ENCODE measurements at places on chromosomes 5 and 9.

DNA sequence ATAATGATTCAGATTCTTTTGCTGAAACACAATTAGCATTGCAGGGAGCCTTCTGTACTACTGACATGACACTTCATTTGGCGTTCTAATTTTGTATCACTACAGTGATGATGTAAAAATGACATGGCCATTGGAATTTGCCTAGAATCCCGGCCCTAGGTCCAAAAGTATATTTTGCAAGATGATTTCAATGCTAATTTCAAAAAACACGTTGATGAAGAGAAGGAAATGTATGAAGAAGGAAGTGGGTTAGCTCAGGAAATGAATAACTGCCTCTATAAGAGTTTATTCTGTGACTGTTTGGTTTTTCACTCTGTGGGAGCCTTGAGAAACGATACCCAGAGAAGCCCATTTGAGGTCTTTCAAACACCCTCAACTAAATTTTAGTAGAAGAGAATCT is 59.3 kb downstream of the OSTF1 start:
- no peak for DNase-seq

DNA sequence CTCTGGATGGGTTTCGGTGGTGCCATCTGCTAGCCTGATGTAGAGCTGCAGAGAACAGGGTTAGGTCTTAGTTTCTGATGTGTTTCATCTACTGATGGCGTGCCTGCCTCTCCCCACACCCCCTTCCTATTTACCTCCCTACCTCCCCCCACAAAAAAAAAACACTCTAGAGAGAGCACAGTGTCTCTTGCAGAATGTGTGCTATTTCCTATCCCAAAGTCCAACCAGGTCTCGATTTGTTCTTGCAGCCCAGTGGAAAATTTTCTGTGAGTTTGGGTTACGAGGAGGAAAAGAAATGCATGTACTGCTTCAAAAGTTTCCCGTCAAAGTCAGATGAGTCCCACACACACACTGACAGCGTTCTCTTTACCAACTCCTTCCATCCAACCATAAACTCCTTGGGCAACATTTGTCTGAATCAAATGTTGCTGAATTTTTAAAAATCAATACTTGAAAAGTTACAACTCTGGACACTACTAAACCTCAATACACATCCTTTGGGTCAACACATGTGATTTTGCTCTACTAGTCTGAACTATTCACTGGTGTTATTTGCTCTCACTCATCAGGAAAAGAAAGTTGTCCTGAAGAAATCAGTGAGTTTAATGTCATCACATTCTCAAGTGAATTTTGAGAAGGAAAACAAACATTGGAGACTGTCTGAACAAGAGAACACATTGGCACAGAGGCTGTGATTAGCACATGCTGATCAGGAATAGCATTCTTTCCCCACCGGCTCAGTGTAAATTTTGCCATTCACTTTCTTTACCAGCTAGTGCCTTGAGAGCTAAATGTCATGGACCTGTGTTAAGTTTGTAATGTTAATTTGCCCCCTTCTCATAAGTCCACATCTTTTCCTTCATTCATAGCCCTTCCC is 84.1 kb downstream of the MAMDC2 start:
- DNase-seq = no peak

GRCh38 chr5:159362220-159362619 is 31.9 kb upstream of the IL12B start:
- DNase-seq = no peak

- no peak for DNase-seq
These were observed 79.2 kb upstream of the MRPS30 start for GRCh38 chr5:44729536-44729935.

- DNase-seq = no peak
These were observed 701.5 kb upstream of the MEF2C start for GRCh38 chr5:89584339-89584956.

DNA sequence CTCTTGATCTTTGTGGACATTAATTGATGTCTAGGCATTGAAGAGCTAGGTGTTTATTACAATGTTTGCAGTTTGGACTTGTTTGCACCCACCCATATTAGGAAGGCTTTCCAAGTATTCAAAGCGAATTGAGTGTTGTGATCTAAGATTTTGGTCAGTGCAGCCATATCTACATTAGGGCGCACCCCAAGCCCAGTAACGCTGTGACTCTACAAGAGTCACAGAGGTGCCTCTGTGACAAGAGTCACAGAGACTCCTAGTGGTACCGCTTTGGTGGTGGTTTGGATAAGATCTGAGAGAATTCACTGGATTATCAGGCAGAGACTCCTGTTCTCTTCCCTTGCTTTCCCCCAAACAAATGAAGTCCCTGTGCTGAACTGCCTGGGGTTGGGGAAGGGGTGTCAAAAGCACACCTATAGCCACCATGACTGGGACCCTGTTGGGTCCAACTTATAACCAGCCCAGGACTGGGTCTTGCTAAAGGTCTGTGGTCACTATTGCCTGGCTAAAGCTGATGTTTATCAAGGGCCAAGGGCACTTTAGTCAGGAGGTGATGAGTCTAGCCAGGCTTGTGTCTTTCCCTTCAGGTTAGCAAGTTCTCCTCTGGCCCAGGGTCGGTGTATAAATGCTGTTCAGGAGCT is 114.1 kb upstream of the RIOK2 start:
- no peak for DNase-seq

- no peak for DNase-seq
These were observed 20.7 kb downstream of the PTGES start for GRCh38 chr9:129732100-129732499.

- DNase-seq = peak; percentile 4
These were observed 87.3 kb upstream of the SLC44A1 start for GRCh38 chr9:105157171-105157583.

GRCh38 chr5:10246761-10247160 is 2.9 kb downstream of the ATPSCKMT start:
- no peak for DNase-seq

Measured in stimulated activated CD4-positive, alpha-beta T cell treated with anti-CD3 and anti-CD28 coated beads, Interleukin-12 subunit alpha, Interleukin-12 subunit beta, amount 100 ng/mL, for 4 hours (primary cell).